ENCODE measurements at places on chromosomes 11 and 22.

- DNase-seq, result no peak
Observed at GRCh38 chr11:134226806-134227325, 2.4 kb downstream of the VPS26B start.

DNA sequence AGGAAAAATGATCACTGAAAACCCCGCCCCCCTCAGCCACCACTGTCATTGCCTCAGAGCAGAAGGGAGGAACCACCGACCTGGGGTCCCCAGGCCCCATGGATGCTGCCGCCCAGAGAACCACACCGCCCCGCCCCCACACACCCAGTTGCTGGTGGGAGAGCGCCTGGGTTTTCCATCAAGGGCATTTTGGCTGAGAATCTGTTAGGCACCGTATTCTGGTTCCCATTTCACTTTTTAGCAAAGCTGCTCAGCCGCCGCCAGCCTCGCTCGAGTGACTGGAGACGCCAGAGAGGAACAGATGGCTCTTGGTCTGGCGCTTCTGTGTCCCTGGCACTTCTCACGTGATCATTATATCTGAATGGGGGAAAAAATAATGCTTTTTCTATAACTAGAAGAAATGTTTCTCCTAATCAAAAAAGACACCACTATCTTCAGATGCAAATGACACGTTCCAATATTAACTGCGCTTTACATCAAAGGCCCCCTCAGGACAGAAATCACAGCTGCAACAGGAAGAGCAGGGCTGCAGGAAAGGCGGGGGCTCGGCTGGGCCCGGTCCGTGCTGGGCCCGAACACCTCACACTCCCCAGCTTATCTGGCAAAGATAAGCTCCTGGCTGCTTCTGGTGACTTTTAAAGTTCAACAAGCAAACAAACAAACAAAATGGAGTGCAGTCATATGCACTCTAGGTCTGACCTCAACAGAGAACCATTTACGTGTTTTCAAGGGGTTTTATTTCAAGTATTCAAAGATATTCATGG lies 149.8 kb downstream of the MPPED1 start:
- DNase-seq, result no peak

DNA sequence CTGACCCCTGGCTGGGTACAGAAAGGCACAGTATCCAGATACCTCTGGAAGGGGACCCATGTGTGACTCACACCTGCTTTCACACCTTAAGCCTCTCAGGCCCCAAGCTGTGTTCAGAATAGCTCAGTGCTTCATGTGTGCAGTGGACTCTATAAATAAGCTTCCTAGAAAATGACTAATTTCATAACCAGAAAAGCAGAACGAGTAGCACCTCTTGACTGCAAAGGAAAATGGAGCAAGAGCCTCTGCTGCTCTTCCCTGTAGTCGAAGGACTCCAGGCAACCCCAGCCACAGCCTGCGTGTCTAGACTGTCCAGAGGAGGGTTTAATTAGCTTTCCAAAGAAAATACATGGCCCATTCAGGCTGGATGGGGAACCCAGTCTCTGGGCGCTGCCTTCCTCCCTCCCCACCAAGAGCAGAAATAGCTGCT lies 23.1 kb downstream of the PTPN5 start:
- DNase-seq, result peak; percentile 53

DNA sequence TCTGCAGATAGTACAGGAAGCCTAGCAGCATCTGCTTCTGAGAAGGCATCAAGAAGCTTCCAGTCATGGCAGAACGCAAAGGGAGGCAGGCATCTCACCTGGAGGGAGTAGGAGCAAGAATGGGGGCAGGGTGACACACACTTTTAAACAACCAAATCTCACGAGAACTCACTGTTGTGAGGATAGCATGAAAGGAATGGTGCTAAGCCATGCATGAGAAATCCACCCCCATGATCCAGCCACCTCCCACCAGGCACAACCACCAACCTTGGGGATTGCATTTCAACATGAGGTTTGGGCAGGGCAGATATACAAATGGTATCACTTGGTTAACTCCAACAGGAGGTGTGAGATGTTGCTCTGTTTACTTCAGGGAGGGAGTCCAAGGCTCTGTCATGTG lies 612.0 kb upstream of the KIRREL3 start:
- no peak for DNase-seq

DNA sequence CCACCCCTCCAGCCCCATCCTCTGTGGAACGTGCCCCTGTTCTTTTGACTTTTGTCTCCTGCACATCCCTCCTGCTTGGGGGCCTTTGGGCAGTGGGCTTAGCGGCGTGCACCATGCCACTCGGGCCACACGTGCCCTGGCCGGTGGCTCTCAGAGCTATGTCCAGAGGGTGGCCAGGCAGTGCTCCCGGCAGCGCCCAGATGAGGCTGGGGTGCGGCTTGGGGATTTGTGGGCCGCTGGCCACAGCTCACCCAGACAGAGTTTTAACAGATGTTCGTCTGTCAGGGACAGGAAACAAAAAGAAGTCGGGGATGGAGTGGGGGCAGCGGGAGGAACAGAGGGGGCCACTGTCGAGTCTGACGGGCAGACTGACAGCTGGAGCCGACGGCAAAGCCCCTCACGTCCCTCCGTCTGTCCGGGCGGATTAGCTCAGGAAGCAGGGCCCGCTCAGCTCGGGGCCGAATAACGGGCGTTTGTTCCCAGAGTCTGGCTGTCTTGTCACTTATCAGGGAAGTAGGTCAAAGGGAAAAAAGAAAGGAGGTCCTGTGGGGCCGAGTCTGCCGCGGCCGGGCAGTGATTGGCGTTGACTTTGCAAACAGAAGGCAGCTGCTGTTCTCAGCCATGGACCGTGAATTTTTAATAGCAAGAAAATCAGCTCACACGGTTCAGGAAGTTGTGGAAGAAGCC lies 61.6 kb downstream of the LRP5 start:
- DNase-seq, result no peak

DNA sequence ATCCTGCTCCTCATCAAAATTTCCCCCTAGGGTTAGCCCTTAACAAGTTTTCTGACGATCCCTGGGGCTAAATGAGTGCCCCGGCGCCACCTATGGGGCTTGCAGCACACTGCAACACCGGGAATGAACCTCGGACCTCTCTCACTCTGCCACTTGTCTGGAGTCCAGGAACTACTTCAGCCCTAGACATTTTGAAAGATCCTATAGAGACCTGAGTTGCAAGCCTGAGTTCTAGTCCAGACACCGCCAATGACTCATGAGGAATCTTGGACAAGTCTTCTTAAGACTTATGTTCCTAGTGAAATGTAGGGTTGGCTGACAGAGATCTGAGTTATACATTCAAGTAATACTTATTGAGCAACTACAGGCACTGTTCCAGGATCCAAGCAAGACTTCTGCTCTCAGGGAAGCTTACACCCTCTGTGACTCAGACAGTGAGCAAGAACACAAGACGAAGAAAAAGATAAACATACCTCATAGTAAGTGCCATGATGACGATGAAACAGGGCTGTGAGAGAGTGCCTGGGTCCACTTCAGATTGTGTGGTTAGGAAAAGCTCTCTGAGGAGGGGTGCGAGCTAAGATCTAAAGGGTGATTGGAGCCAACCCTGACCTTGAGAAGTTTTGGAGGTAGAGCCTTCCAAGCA lies 10.2 kb upstream of the STK33 start:
- no peak for DNase-seq

DNA sequence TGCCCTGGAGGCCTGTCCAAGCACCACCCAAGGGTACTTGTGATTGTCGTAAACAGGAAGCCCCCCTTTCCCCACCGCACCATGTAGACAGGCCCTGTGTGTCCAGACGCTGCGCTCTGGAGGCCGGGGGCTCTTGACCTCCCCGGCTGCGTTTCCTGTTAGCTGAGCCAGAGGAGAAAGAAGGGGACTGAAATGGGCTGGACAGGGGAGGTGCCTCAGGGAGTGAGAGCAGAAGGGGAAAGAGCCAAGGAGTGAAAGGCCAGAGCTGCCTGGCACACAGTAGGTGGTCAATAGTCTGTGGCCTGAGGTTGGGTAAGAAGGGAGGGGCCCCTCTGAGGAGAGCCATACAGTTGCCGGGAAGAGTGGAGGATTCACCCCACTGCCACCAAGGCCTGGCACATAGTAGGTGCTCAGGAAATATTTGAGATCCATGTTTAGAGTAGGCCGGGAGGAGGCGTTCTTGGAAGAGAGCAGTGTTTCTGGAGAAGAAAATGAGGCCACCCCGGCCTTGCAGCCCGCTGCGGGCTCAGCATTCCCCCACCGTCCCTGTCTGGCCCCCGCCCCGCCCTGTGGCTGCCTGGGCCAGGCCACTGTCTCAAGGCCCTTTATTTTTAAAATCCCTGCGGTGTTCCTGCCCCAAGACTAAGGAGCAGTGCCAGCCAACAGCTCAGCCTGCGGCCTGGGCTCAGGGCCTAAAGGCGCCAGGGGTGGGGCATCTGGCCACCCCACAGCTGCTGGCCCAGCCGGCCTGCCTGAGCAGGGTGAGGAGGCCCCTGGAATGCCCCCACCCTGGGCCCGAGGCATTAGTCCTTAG lies 13.6 kb upstream of the CDC42EP1 start:
- no peak for DNase-seq

GRCh38 chr11:128616161-128616560 lies 28.8 kb upstream of the ETS1 start:
- no peak for DNase-seq

- peak; percentile 8 for DNase-seq
Observed at GRCh38 chr11:29343465-29344333, 673.1 kb downstream of the KCNA4 start.

- DNase-seq, result no peak
Observed at GRCh38 chr22:20632082-20632481, 124.7 kb downstream of the MED15 start.

- DNase-seq, result no peak
Observed at GRCh38 chr22:49767355-49768062, 60.2 kb downstream of the BRD1 start.

DNA sequence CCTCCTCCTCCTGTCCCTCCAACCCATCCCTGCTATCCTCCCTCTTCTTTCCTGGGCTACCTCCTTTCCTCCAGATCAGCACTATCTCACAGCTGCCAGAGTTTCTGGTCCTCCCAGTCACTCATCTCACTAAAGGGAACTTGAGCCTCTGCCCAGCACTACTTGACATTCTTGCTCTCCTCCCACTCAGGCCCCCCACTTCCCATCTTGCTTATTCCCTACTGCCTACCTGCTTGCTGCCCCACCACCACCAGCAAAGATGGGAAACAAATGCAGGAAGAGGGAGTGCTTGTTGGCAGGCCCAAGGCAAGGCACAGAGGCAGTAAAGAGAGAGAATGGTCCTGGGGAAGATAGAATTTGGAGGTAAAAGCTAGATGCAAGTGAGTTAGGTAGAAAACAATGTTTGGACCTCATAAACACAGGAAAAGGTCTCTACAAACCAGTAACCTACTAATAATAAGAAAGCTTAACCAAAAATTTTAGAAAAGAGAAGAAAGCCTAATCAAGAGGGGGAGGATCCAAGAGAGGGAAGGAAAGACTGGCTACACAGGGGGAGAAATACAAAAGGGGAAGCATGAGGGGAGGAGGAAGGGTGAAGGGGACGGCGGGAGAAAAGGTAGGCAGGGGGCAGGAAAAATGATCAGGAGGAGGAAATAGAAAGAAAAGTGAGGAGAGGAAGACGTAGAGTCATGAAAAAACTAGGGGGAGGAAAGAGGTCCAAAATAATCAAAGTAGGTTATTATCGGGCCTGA lies 63.6 kb downstream of the PAK1 start:
- no peak for DNase-seq

DNA sequence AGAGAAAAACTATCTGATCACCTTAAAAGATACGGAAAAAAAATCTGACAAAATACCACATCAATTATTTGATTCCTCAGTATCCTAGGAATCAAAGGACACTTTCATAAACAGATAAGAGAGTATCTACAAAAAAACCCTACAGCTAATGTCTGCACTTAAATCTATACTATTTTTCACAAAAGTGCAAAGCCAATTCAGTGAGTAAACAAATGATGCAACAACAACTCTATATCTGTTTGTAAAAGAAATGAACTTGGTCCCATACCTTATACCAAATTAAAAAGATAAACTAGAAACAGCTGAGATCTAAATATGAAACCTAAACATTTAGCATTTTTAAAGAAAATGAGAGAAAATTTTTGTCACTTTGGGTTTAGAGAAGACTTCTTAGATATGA lies 263.8 kb downstream of the SWAP70 start:
- DNase-seq, result no peak

DNA sequence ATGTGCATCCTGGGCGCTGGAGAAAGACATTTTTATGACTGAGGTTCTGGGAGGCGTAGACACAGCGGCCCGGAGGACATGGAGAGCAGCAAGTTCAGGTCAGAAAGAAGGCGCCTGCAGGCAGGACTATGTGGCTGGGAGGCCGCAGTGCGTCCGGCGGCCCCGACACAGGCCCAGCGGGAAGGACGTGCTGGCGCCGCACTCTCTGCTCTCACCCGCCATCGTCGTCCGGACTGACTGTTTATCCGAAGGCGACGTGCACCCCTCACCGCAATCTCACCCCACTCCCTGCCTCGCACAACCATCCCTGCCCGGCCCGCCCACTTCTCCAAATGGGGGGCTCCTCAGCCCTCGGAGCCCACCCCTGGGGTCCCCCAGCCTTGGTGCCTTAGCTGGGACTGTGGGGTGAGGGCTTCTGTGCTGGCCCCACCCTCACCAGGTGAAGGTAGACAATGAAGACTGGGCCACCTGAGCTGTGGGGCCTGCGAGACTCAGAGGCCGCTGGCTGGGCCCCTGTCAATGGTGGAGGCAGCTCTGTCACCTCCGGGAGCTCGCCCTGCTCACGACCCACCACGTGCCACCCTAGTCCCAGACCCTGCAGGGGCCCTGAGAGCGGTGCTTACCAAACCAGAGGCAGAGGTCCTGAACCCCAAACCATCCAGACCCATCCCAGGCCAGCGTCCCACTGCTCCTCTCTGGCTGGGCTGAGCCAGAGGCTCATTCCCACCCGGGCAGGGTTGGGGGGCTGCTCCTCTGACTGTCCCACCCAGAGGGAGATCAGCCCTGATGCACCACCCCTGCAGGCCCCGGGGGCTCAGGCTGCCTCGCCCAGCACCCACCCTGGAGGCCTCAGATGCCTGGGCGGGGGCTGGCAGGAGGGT lies 16.2 kb upstream of the MUC5B start:
- no peak for DNase-seq

- no peak for DNase-seq
Observed at GRCh38 chr11:71185411-71185810, 67.0 kb downstream of the SHANK2 start.

DNA sequence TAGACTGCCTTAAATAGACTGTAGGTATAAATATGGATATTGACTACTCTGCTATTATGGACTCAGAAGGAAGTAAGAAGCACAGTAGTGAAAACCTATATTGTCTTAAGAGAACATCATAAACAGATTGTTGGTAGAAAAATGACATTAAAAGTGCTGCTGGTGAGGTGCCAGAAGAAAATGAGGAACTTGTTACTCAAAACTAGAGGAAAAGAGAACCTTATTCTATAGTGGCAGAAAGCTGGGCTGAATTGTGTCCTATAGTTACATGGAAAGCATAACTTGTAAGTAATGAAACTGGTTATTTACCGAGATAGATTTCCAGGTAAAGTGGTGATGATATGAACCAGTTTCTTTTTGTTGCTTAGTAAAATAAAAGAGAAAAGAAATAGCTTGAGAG lies 109.7 kb upstream of the CTSC start:
- DNase-seq, result no peak

DNA sequence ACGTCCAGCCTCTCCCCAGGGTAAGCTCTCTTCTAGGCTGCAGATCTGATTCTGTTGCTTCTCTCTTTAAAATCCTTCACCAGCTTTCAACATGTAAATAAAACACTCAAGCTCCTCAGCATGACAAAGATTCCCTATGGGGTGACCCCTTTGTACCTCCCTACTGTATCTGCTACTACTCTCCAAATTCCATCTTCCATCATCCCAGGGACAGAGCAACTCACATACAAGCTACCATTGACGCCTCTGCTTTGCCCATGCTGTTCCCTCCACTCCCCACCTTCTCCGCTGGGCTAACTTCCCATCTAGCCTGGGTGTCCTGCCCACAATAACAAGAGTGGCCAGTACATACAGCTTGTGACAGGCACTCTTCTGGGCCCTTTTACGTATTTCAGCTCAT lies 207.5 kb upstream of the ZBED5 start:
- DNase-seq, result no peak
